ENCODE measurements at places on chromosomes 5 and 9.

- DNase-seq = no peak
These were observed 12.1 kb upstream of the NRG2 start for GRCh38 chr5:140055152-140055551.

- DNase-seq = no peak
These were observed 433.5 kb downstream of the DMAC1 start for GRCh38 chr9:7366121-7366520.

DNA sequence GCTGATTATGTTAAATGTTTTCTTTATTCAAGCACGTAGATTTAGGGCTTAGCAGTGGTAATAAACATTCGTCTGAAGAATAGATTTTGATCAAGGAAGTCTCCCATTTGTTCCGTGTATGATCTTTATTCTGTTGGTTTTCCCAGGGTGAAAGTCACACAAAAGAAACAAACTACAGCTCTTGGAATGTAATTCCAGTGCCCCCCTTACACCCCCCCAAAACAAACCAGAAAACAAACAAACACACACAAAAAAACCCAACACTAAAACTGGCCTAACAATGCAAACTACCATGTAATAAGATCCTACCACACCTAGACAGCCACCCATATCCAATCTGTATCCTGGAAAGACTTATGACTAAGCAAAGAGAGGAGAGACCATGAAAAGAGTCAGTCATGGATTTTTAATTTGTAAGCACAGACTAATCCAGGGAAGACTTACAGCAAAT is 196.2 kb upstream of the ELL2 start:
- DNase-seq = no peak

DNA sequence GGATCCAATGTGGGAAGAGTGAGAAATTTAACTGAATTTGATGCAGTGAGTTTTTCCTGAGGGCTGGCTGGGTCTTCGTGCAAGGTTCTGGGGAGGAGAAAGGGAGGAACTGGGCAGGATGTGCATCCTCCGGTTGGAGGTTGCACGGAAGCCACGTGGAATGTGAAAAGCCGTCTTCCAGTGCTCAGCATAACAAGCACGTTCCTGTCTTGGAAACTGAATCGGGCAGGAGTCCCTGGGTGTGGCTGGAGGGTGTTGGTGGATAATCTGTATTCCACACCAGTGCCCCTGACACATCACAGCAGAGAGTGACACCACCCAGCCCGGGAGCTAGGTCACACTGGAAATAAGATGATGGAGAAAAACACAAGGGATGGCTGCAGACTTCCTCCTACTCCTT is 154.3 kb downstream of the C5orf15 start:
- no peak for DNase-seq

GRCh38 chr9:81787747-81788632 is 98.6 kb upstream of the TLE1 start:
- DNase-seq = no peak

DNA sequence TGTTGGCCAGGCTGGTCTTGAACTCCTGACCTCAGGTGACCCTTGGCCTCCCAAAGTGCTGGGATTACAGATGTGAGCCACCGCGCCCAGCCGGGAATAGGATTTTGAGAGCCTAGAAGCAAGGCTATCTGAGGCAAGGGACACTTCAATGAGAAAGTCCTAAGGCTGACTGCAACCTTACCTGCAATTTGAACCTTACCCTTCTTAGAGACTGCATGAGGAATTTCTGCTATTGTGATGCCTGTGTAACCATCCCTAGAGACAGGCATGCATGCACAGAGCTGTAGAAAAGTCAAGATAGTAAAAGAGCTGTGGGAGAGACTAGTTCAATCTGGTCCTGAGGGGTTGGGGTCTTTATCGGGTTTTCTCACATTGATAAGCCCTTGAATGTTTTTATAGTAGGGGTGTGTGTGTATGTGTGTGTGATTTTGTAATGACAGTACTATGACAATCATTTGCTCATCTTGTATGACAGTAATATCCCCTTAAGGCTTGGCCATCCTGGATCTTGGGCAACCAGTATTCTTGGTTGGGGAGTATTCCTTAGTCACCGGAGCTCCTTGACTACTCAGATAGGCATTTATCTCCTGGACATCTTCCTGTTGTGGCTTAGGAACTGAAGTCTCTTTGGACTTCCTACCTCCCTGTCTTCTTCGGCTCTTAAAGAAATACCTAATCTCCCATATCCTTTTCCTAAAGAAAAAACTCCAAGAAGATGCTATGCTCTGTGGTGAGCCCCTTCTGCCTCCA is 11.2 kb downstream of the DNAJB5 start:
- no peak for DNase-seq

DNA sequence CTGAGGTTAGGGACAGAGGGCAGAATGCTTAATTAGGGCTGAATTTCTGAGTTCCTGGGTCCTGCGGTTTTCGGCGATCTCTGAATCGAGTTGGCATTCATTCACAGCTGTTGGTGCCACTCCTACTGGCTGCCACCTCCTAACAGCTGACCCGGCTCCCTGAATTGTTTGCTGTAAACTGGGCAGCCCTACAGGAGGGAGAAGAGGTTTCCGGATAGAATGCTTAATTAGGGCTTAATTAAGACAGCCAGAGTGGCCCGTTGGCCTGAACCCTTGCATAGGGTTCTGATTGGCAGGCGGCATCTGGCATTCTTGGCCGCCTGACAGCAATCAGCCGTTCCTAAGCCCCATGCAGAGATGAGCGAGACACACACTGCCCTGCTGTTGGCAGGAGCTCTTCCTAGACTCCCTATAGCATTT is 25.7 kb downstream of the FRMPD1 start:
- peak; percentile 97 for DNase-seq

DNA sequence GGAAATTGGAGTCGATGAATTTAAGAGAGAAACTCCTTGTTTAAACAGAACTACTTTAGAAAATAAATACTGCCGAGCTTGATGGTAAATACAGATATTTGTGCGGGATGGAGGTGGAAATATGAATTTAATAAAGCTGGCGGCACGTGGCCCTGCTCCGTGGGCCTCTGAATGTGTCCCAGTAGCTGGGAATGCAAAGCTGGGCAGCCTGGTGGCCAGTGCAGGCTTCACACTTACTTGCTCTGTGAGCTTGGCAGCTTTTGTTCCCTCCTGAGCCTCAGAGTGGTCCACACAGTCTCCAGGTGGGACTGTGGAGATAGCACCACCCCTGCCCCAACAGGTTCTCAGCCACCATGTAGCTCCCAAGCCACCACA is 45.9 kb downstream of the BARX1 start:
- no peak for DNase-seq

DNA sequence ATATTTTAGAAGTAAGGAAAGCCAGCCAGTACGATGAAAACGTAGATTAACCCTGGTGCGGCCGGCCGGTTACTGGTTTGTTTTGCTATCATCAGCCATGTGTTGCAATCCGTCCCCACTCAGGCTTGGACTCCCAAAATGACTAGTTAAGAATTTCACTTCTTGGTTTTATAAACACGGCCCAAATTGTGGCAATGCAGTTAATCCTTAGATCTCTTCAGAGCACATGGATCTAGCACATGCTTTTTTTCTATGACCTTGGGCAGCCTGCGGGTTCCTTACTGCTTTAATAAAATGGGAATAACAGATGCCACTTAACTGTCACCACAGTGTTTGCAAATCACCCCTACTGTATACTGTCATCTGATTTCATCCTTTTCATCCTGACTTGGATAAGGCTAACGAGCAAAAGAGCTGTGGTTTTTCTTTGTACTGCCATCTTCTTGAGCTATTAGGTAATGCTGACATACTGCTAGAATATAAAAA is 1.5 kb downstream of the NDFIP1 start:
- DNase-seq = no peak

- DNase-seq = no peak
These were observed 234.2 kb upstream of the MEF2C start for GRCh38 chr5:89117124-89117644.

GRCh38 chr9:91023741-91024140 is 222.1 kb downstream of the SYK start:
- no peak for DNase-seq

- no peak for DNase-seq
These were observed 139.0 kb upstream of the ZNF462 start for GRCh38 chr9:106723926-106724325.

DNA sequence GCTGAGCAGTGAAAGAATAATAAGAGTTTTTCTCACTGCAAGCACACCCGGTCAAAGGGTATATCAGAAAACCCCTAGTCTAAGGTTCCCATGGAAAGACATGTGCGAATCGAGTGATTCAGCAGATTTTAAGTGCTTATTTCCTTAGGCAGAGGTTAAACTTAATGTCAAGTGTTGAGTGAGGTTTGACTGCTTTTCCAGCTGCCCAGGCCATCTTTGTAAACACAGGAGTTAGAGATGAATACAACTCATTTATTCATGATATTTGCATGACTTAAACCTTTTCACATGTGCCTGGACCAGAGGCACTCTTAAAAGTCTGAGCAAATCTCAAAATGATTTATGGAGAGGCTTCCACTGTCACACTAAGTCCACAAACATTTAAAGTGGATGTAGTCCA is 137.8 kb upstream of the RGMB start:
- no peak for DNase-seq

GRCh38 chr5:160640406-160640805 is 211.6 kb downstream of the ATP10B start:
- DNase-seq = no peak

DNA sequence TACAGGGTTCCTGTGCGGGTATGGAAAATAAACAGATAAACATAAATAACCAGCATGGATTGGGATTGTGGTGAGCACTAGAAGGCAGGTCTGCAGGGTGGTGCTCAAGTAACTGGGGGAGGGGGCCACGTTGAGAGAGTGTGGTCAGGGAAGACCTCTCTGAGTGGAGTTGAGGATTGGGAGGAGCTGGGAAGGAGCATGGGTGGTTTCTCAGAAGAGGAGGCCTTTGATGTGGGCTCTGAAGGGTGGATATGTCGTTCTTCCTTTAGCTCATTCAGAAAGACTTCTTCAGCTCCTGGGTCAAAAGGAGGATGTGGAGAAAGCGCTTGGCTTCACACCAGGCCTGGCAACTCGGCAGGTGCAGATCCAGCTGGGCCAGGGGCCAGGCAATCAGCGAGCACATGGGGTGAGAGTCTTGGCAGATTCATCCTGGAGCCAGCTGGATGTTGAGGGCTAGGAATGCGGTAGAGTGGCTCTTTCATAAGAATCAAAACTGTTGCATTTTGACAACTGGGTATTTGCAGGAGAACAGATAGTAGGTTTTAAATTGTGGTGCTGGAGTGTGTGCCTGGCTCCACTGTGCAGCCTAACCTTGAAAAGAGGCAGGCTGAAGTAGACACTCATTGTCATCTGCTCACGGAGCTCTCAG is 71.7 kb downstream of the PCSK5 start:
- DNase-seq = peak; percentile 75

DNA sequence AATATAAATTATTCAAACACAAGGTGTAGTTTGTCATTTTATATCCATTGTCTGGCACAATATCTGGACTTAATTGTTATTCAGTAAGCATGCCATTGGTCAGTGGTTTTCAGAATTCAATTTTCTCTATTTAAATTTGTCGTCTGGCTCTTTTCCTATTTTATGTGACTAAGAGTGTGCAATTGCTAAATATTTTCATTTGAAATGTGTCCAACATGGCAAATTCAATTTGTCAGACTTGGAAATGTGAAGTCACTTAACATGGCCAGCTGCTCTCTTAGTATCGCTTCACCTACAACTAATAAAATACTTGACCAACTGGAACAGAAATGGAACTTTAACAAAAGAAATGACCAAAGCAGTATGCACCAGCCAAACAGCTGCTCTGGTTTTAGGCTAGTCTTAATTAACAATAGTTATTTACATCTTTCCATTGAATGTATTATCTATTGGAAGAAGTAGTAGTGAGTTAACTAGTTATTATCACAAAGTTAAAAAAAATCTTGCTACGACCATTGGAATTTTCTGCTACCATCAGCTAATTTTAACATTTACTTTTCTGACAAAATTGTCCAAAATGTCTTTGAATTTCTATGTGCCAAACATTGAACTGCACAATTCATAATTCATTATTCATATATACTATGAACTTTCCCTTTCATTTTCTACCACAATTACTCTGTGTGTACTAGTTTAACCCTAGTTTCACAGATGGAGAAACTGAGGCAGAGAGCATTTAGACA is 720.7 kb upstream of the FAM174A start:
- DNase-seq = peak; percentile 0

GRCh38 chr5:110478895-110479294 is 247.6 kb downstream of the TMEM232 start:
- DNase-seq = no peak

- no peak for DNase-seq
These were observed 375.1 kb downstream of the MED10 start for GRCh38 chr5:6003040-6003825.

- no peak for DNase-seq
These were observed 528.1 kb upstream of the KLF4 start for GRCh38 chr9:108017671-108018070.

DNA sequence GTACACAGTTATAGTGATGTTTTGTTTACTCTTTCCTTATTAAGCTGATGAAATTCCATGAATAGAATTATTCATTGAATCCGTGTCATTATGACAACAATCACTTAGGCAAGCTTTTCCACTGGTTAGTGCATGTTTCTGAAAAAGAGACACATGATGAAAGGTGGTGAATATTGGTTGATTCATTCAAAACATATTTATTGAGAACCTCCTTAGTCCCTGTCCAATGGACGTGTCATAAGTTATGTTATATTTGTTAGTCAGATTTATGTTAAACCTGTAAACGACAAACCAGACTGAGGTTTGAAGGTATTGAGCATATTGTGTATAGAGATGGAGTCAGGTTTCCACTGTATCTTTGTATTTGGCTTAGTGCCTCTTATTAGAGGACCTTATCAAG is 1888.9 kb upstream of the CDH6 start:
- DNase-seq = no peak

DNA sequence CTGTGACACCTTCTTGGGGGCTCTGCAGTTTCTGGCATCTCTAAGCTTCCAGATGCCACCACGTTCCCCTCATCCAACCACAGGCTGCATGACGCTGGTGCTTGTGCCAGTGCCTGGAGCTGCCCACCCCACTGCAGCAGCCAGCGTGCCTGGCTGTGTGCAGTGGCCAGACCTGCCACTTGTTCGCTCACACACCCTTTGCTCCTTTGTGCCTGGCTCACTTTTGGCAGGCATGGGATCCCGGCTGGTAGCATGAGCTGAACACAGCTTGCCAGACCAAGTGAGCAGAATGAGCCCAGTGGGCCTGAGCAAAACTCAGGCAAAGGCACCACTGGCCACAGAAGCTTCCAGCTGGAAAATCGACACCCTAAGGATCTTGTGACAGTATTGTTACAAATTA is 562.9 kb upstream of the ACO1 start:
- DNase-seq = no peak

Data from NCI-H1105 treated with DMSO at 0.1 percent for 48 hours (cell line).